ENCODE measurements at places on chromosomes 2 and 18.
A peak's percentile ranks its signal among the peaks of the same experiment; 100 is the strongest.

GRCh38 chr2:210363261-210363660, 48.3 kb upstream of the MYL1 start:
- no peak overlapping the region for H3K27ac ChIP-seq
- H3K27me3 ChIP-seq: no peaks in the 10 kb centered on the region
- H3K36me3 ChIP-seq: no peaks in the 10 kb centered on the region
- peak; percentile 80 for DNase-seq

GRCh38 chr18:48781163-48781987, 169.4 kb downstream of the SMAD7 start:
- H3K27me3 ChIP-seq: no peaks in the 10 kb centered on the region
- H3K4me3 ChIP-seq: no peak overlapping the region
- no peaks in the 10 kb centered on the region for H3K36me3 ChIP-seq

- no peak overlapping the region for H3K27ac ChIP-seq
- no peaks in the 10 kb centered on the region for H3K27me3 ChIP-seq
- H3K36me3 ChIP-seq: no peaks in the 10 kb centered on the region
- H3K4me3 ChIP-seq: no peak overlapping the region
Observed at GRCh38 chr2:199228887-199229819, 228.6 kb downstream of the SATB2 start.

GRCh38 chr2:223865124-223865523, 27.7 kb upstream of the AP1S3 start:
- H3K27ac ChIP-seq: no peak overlapping the region
- DNase-seq: no peak
- H3K4me1 ChIP-seq: no peaks in the 10 kb centered on the region
- H3K36me3 ChIP-seq: no peaks in the 10 kb centered on the region
- no peaks in the 10 kb centered on the region for H3K27me3 ChIP-seq

DNA sequence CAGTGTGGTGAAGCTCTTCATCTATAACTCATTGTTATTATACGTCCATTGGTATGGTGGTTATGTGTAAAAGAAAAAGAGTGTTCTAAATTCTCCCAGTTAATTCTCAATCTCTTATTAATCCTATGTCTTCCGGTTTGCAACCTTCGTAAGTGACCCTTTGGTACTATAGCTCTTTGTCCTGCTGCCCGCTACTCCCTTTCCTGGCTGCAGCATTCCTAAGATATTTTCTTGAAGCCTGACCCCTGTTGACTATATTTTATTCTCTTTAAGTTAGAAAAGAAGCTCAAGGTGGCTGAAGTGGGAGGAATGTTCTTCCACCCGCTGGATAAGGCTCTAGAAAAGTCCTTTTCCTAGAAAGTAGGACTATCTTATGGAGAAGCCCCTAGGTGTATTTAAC, 684.8 kb downstream of the SOCS6 start:
- H3K4me1 ChIP-seq: no peaks in the 10 kb centered on the region
- no peaks in the 10 kb centered on the region for H3K27me3 ChIP-seq
- H3K36me3 ChIP-seq: no peaks in the 10 kb centered on the region
- H3K4me3 ChIP-seq: no peak overlapping the region

GRCh38 chr2:238227587-238228032, 12.2 kb downstream of the HES6 start:
- no peaks in the 10 kb centered on the region for H3K36me3 ChIP-seq
- peaks cover 4% of the 10 kb centered on the region for H3K27me3 ChIP-seq
- no peak overlapping the region for H3K4me3 ChIP-seq
- no peak for DNase-seq

DNA sequence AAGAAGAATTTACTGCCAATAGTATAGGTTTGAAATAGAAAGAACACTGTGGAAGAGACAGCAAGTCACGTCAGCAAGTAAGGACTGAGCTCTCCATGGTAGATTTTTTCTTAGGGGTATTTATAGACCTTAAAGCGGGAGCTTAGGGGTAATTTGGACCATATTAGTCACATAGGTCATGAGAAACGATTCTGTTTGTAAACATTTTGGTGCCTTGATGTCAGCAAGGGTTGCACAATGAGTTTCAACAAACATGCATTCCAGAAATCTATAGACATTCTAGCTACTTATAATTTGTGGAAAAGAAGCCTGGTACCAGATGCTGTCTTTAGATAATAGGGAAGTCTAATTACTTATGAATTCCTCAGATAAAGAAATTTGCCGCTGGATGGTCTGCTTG, 624.7 kb downstream of the TDRD15 start:
- H3K27ac ChIP-seq: no peak overlapping the region
- H3K27me3 ChIP-seq: no peaks in the 10 kb centered on the region
- H3K4me1 ChIP-seq: no peaks in the 10 kb centered on the region
- no peak for DNase-seq

GRCh38 chr2:189411860-189412259, 29.4 kb upstream of the WDR75 start:
- H3K4me1 ChIP-seq: no peaks in the 10 kb centered on the region
- H3K27ac ChIP-seq: no peak overlapping the region
- H3K4me3 ChIP-seq: no peak overlapping the region
- no peaks in the 10 kb centered on the region for H3K36me3 ChIP-seq
- no peak for DNase-seq

- no peak overlapping the region for H3K4me3 ChIP-seq
- DNase-seq: no peak
- H3K27me3 ChIP-seq: no peaks in the 10 kb centered on the region
- H3K36me3 ChIP-seq: no peaks in the 10 kb centered on the region
Observed at GRCh38 chr18:22977847-22978701, 44.9 kb downstream of the RBBP8 start.

GRCh38 chr18:27214831-27215230, 29.7 kb upstream of the CHST9 start:
- no peaks in the 10 kb centered on the region for H3K36me3 ChIP-seq
- no peak overlapping the region for H3K27ac ChIP-seq
- DNase-seq: no peak
- no peaks in the 10 kb centered on the region for H3K4me1 ChIP-seq

DNA sequence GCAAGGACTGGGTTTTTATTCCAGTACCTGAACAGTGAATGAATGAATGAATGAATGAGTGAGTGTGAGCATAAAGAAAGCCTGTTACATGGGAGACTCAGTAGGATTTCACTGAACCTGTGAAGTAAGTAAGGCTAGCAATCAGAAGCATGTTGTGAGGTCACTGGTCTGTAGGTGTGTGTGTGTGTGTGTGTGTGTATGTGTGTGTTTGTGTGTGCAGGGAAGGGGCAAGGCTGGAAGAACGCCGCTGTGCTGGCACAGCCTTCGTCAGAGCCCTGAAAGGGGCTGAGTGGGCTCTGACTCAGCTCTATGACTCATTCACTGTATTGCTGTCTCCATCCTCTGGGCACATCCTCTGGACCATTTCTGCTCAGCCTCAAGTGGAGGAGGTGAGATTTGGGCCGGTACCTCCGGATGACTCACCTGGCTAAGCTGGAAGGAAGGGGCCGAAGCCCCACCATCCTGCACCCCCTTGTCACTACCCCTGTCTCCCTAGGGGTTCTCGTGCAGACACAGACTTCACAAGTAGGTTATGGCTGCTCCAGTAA, 51.4 kb upstream of the MRPL33 start:
- H3K27ac ChIP-seq: no peak overlapping the region
- peak; percentile 37 for DNase-seq
- H3K27me3 ChIP-seq: no peaks in the 10 kb centered on the region
- no peaks in the 10 kb centered on the region for H3K4me1 ChIP-seq
- no peak overlapping the region for H3K4me3 ChIP-seq

- no peak overlapping the region for H3K27ac ChIP-seq
- H3K27me3 ChIP-seq: no peaks in the 10 kb centered on the region
- H3K4me3 ChIP-seq: no peak overlapping the region
- no peak for DNase-seq
- H3K4me1 ChIP-seq: no peaks in the 10 kb centered on the region
- no peaks in the 10 kb centered on the region for H3K36me3 ChIP-seq
Observed at GRCh38 chr2:158546412-158547144, 89.8 kb downstream of the PKP4 start.

GRCh38 chr2:99801327-99801901, 311.6 kb upstream of the REV1 start:
- no peak for DNase-seq
- no peak overlapping the region for H3K27ac ChIP-seq
- H3K4me1 ChIP-seq: no peaks in the 10 kb centered on the region
- H3K27me3 ChIP-seq: no peaks in the 10 kb centered on the region
- no peaks in the 10 kb centered on the region for H3K36me3 ChIP-seq

DNA sequence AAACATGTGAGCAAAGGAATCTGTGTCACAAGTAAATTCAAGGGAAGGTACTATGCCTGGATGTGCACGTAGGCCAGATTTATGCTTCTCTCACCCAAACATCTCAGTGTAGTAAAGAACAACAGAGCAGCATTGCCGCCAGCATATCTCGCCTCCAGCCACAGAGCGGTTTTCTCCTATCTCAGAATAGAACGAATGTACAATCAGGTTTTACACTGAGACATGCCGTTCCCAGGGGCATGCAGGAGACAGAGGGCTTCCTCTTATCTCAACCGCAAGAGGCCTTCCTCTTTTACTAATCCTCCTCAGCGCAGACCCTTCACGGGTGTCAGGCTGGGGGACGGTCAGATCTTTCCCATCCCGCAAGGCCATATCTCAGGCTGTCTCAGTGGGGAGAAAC, 175.3 kb downstream of the RPIA start:
- no peak overlapping the region for H3K27ac ChIP-seq

DNA sequence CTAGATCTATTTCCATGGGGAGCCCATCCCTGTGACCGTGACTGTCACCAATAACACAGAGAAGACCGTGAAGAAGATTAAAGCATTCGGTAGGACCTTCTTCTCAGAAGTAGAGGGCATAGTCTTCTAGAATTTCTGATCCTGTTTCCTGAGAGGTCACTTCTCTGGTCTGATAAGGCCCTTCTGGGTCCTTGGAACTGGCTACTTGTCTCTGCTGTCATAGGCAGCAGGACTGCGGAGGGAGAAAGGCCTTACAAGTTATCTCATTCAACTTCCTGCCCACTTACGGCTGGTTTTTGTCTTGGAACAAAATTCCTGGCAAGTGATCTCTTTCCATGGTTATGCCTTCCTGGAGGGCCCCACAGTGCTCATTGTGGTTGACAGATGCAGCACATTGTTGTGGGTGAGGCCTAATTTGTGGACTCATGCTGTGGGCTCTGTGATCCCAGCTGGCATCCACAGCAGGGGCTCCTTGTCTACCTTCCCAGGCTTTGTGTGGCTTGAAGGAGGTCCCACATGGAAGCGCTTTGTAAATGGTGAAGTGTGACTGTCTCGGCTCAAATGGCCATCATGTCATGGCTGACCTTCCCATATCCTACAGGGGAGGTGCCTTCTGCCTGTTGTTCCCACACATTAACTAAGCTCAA, 22.0 kb downstream of the SAG start:
- no peak overlapping the region for H3K27ac ChIP-seq
- peaks cover 2% of the 10 kb centered on the region for H3K4me1 ChIP-seq
- H3K4me3 ChIP-seq: no peak overlapping the region
- no peaks in the 10 kb centered on the region for H3K36me3 ChIP-seq

DNA sequence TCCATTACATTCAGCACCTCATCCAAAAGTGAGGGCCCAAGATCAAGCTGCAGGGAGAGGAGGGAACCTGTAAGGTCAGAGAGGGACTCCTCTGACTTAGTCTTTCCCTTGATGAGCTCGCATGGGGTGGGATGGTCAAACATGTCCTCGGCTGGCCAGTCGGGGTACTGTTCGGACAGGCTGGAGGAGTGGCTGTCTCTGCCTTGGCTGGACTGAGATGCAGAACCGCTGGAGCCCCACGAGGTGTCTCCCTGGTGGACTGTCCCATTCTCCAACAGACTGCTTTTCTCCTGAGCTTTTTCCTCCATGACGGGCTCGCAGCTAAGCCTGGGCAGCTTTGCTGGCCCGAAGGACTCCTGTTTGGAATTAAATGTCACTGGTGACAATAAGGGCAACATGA, 25.6 kb downstream of the CDC42EP3 start:
- H3K4me3 ChIP-seq: no peak overlapping the region
- DNase-seq: no peak
- H3K27me3 ChIP-seq: no peaks in the 10 kb centered on the region
- no peak overlapping the region for H3K27ac ChIP-seq
- H3K4me1 ChIP-seq: no peaks in the 10 kb centered on the region

GRCh38 chr2:137172162-137172561, 406.8 kb downstream of the THSD7B start:
- DNase-seq: peak; percentile 44
- H3K36me3 ChIP-seq: no peaks in the 10 kb centered on the region
- H3K4me1 ChIP-seq: no peaks in the 10 kb centered on the region
- H3K27ac ChIP-seq: no peak overlapping the region

- no peak for DNase-seq
- no peak overlapping the region for H3K27ac ChIP-seq
- H3K4me3 ChIP-seq: no peak overlapping the region
- H3K4me1 ChIP-seq: peaks cover 3% of the 10 kb centered on the region
- H3K27me3 ChIP-seq: no peaks in the 10 kb centered on the region
- H3K36me3 ChIP-seq: peaks cover 10% of the 10 kb centered on the region
Observed at GRCh38 chr18:8634508-8634907, 25.3 kb downstream of the RAB12 start.

GRCh38 chr2:222797261-222797660, 63.6 kb upstream of the ACSL3 start:
- peaks cover 9% of the 10 kb centered on the region for H3K4me1 ChIP-seq
- no peak overlapping the region for H3K4me3 ChIP-seq
- H3K27me3 ChIP-seq: no peaks in the 10 kb centered on the region
- H3K36me3 ChIP-seq: no peaks in the 10 kb centered on the region
- peak; percentile 54 for DNase-seq
- H3K27ac ChIP-seq: no peak overlapping the region

DNA sequence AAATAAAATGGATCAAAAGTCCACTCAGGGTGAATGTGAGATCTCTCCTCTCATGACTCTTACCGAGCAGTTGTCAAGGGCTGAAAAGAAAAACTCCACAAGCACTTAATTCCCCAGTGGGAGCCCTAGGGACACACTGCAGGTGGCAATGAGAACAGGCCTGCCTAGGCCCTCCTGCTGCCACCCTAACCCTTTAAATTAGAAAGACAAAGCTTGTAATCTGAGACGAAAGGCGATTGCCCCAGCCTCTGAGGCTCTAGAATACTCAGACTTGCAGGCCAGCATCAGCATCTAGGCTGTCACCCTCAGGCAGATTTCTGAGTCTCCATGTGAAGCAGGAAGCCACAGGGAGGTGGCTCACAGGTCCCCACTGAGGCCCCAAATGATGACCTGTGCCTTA, 457.0 kb upstream of the MYT1L start:
- H3K36me3 ChIP-seq: no peaks in the 10 kb centered on the region
- DNase-seq: peak; percentile 96
- no peaks in the 10 kb centered on the region for H3K27me3 ChIP-seq
- no peak overlapping the region for H3K4me3 ChIP-seq

- no peak for DNase-seq
- no peaks in the 10 kb centered on the region for H3K27me3 ChIP-seq
- H3K36me3 ChIP-seq: no peaks in the 10 kb centered on the region
Observed at GRCh38 chr2:30147196-30147714, 448 bp downstream of the YPEL5 start.

DNA sequence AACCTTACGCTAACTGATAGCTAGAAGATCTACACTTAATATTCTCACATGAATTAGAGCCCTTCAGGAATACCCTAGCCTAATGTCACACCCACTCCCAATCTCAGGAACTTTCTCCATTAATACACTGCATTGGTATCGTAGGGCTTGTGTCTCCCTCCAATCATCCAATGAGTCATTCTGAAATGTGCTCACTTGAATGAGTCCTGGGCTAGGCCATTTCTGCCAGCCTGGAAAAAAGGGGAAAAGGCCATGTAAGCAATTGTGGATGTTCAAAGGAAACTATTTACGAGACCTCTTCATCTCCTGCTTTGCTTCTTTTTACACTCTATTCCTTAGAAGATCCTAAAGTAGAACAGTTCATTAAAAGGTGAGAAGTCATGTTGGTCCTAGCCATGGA, 18.8 kb downstream of the ZEB2 start:
- no peaks in the 10 kb centered on the region for H3K27me3 ChIP-seq
- no peak overlapping the region for H3K27ac ChIP-seq
- peaks cover 5% of the 10 kb centered on the region for H3K4me1 ChIP-seq
- H3K4me3 ChIP-seq: no peak overlapping the region

All from mesendoderm (in vitro differentiated cells).